ENCODE measurements at places on chromosomes 6 and 20.

DNA sequence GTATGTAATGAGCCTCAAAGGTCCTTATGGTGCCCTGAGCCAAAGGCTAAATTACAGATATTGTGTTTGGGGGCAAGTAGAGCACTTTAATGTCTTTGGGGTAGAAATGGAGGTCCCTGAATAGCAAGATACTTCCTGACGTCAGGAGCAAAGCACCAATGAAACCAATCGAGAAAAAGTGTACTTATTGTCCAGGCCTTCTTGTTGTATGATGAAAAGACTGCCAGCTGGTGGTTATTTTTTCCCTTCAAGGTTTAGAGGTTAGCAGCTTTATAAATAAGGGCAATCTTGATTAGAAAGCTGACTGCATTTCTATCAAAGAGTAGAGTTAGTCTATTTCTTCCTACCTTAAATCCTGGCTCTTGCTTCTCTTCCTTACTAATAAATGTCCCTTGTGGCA is 76.1 kb upstream of the HSF2 start:
- no peak for DNase-seq

DNA sequence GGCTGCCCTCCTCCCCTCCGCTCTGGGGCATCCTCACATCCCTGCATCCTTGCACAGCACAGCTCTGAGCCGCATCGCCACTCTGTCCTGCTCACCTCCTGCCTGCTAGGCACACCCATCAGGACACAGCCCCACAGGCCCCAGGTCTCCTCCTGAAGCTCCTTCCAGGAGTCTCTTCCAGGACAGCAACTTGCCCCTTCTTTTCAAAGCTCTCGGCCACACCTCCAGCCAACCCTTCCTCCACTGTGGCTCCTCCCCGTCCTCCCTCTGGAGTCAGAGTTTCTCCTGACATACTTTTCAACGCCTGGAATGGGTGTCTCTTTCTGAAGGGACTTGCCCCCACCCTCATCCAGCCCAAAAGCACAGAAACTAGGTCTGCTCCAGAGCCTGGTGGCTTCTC is 77.3 kb downstream of the SLC23A2 start:
- no peak for DNase-seq

GRCh38 chr20:6769903-6770785 is 2.7 kb downstream of the BMP2 start:
- DNase-seq: no peak

DNA sequence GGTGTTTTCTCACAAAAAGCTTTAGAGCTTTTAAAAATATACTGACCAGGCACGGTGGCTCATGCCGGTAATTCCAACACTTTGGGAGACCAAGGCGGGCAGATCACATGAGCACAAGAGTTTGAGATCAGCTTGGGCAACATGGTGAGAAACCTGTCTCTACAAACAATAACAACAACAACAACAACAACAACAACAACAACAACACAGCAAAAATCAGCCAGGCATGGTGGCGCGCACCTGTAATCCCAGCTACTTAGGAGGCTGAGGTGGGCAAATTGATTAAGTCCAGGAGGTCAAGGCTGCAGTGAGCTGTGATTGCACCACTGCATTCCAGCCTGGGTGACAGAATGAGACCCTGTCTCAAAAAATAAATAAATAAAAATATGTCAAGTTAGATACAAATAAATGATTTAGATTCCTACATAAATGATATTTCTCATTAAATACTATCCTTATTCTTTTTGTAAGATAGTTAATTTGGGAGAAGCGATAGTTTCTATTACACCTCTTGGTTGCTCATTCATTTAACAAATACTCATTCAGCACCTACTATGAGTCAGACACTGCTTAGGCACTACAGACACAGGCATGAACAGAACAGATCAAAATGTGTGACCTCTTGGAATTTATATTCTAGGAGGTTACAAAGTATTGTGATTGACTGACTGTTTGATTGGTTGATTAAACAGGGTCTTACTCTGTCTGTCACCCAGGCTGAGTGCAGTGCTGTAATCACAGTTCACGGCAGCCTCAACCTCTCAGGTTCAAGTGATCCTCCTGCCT is 83.5 kb upstream of the BEND3 start:
- DNase-seq: no peak

DNA sequence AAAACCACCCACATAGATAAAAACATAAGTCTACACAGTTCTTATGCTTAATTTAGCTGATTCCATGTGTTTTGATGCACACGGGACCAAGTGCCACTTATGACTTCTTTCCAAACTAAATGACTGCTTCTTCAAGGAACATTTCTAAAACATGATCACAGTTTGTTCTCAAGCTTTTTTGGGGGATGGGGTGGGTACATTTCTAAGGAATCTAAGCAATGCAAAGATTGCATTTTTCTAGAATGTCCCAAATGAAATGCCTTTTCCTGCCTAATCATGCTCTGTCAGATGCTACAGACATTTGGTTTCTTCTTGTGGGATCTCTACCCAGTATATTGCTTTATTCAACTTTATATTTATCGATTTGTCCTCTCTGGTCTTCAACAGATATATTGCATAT is 496.8 kb upstream of the JAG1 start:
- no peak for DNase-seq

DNA sequence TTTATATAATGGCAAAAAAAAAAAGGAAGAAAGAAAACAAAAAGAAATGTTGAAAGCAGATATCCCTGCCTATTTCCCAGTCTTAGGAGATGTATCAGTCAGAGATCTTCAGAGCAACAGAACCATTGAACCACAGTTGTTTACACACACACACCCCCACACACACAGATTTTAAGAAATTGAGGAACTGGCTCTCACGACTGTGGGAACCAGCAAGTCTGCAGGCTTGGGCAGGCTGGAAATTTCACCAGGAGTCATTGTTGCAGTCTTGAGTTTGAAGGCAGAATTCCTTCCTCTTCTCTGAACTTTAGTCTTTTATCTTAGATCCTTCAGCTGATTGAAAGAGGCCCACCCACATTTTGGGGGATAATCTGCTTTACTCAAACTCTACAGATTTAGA is 380.9 kb downstream of the CDKAL1 start:
- DNase-seq: no peak

DNA sequence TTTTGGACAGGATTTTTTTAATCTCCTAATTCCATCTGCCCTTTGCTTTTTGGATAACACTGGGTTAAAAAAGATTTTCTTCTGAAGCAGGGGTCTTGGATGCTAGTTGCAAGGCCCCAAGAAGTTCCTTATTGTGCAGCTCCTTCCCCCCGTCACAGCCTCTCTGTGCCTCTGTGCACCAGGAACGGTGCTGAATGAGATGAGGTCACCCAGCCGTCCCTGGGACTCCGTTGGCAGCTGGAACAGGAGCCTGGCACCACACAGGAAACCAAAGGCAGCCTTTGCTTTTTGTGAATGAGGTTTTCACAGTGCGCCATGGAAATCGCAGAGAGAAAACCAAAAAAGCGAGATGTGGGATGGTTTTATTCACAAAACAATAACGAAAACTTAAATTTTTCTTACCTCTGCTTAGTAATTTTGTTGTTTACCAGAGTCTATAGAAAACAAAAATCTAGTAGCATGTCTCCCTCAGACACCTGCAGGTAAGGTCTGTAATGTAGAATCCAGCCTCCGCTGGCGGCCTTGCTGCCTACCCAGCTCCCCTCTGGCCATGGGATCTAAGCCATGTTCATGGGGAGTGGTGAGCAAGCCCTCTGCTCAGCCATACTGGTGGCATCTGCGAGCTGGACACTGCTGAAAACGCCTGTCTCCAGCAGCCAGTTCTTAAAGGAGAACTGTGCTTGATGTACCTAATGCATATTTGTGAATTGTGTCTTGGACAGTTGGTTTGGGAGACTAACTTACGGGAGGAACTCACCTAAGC is 40.4 kb upstream of the SYNJ2 start:
- no peak for DNase-seq

DNA sequence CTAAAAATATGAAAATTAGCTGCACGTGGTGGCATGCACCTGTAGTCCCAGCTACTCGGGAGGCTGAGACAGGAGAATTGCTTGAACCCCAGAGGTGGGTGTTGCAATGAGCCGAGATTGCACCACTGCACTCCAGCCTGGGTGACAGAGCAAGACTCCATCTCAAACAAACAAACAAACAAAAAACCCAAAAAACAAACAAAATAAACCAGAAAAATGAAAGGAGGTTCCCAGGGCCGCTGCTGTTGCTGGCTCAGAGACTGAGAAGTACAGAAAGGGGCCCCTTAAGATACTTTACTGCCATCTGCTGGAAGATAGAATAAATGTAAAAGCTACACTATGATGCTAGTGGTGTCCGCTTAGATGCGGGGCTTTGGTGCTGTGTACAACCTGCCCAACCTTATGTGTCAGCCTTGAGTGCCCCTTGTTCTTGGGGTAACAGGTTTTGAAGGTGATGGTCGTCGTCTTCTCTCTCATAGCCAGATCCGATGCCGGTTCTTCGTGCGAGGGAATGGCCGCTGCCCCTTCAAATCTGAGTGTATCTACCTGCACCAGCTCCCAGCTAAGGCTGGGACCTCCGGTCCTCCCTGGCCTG is 2.8 kb upstream of the FANCE start:
- DNase-seq: no peak

DNA sequence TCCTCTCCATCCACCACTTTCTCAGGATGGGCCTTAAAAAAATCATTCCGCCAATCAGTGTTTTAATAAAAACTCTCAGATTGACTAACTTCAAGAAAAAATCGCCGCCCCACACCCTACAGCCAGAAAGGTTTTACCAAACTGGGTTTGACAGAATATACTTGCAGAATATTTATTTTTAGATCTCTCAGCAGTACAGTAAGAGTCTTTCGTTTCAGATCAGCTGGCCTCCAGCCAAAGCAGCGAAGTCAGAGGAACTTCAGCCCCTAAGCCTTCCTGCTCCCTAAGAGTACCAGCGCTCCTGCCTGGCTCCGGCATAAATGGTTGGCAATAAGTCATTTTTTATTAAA is 24.7 kb downstream of the TBC1D7 start:
- DNase-seq: no peak

DNA sequence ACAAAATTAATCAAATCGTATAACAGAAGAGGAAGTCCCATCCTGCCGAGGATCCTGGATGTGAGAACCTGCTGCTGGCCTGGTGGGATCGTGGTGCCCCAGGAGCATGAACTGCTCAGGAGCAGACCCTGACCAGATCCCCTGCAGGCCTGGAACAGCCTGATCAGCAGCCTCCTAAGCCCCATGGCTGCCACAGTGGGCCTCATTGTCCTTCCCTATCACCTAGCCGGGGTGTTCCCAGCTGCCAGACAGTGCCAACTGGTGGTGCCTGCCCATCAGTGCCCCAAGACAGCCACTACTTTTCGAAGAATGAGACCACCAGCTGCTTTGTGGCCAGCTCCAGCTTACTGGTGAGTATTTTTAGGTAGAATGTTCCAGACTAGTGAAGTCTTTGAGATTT is 19.6 kb upstream of the MAS1L start:
- DNase-seq: no peak

- no peak for DNase-seq
Measured at GRCh38 chr20:43824309-43825050, 90.2 kb upstream of the TOX2 start.

DNA sequence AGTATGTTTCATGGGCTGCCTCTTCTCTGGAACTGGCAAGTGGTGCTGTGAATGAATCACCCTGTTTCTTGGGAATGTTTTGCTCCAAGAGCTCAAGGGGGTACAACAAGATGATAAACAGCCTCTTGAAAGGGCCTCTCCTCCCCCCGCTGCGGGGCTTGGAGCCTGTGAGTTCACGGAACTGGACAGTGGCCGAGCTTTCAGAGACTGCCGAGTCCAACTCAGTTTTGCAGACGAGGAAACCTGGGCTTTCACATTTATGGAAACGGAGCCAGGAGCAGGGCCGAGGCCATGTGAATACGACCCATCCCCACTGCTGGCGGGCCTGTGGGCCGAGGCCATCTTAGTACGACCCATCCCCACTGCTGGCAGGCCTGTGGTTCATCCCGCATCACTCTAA is 18.2 kb upstream of the SRC start:
- no peak for DNase-seq

DNA sequence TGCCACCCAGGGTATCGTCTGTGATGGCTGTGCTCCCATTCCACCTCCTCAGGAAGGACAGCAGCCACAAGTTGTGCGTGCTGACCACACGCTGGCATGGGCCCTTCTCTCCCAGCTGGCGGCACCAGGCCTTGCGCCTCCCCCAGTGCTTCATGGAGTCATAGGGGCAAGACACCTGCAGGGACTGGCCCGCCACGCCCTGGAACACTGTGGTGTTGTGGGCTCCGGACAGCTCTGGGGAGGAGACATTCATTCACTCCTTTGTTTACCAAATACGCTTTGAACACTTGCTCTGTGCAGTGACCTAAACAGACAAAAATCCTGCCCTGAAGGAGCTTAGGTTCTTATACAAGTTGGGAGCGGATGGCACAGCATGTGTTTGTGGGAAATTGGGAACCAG is 1.5 kb downstream of the TREM2 start:
- no peak for DNase-seq

GRCh38 chr6:38024908-38025307 is 205.4 kb downstream of the ZFAND3 start:
- no peak for DNase-seq

- DNase-seq: no peak
Measured at GRCh38 chr6:157597461-157598312, 216.7 kb downstream of the ZDHHC14 start.

- no peak for DNase-seq
Measured at GRCh38 chr6:27280064-27280539, 32.0 kb downstream of the POM121L2 start.

GRCh38 chr20:20463933-20464374 is 96.0 kb downstream of the INSM1 start:
- DNase-seq: no peak

DNA sequence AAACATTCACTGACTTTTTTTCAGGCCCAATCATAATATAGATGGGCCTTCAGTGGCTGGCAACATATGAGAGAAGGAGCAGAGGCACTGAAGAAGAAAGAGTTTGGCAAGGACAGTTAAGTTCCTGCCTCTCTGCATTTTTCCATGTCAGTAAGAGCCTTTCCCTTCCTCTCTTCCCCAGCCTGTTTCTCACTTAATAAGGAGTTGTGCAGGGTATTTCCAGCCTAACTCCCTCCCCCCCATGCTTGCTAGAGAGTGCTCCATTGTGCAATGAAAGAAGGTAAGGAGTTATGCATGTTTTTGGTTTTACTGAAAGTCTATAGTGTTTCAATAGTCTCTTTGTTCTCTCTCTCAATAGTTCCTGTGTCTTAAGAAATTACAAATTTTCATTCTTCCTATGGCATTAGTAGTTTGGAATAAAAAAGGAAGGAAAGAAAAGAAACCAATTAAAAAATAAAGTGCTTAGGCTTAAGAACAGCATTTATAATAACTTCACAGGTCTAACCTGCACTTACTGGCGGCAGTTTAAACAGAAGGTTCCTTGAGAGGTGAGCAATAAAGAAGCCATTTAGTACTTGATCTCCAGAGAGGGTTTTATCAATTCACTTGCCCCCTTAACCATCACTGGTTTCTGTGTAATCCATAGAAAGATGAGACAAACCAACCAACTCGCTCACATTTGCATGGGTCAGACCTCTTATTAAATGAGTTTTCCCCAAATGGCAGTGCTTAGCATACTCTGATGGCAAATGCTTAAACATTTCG is 251.1 kb downstream of the PTPRT start:
- no peak for DNase-seq

DNA sequence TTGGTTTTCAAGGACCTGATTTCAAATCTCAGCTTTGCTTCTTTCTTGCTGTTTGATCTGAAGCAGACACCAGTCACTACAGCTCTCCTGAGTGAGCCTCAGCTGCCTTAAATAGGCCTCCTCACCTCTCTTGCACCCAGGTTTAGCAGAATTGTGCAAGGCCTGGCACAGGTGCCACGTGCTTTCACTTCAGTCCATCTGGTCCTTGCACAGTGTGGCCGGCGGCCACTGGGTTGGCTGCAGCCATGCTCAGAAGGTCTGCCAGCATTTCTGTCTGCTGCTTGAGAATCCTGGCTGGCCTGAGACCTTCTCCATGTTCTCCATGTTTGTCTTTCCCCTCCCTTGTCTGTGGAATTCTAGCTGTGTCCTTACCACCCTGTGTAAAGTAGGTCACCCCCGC is 14.5 kb upstream of the DAAM2 start:
- DNase-seq: no peak
